Thoracic aorta (tissue), 2 donors: ENCODE measurements at places on chromosomes 6 and 20. TPM values are rescaled to one million over a fixed set of nuclear protein-coding genes. Genes with fewer than 3 reads are reported as not detected.

The PGC gene
- not detected for total RNA-seq

The SLC12A5 gene
- total RNA-seq: not detected

The ATAT1 gene
- 12.2 TPM for total RNA-seq

The ADGRB3 gene
- total RNA-seq: 2.4 TPM

The PTPRT gene
- total RNA-seq: not detected

The TCFL5 gene
- 6.2 TPM for total RNA-seq

The RAB44 gene
- 0.27 TPM for total RNA-seq

The KIF13A gene
- total RNA-seq: 79.3 TPM

GRCh38 chr6:39074486-39074885 is 25.9 kb downstream of the GLP1R start:
- DNase-seq: no peak
- H3K36me3 ChIP-seq: no peaks in the 10 kb centered on the region
- no peaks in the 10 kb centered on the region for H3K27me3 ChIP-seq
- H3K27ac ChIP-seq: no peak overlapping the region
- no peaks in the 10 kb centered on the region for H3K4me1 ChIP-seq

DNA sequence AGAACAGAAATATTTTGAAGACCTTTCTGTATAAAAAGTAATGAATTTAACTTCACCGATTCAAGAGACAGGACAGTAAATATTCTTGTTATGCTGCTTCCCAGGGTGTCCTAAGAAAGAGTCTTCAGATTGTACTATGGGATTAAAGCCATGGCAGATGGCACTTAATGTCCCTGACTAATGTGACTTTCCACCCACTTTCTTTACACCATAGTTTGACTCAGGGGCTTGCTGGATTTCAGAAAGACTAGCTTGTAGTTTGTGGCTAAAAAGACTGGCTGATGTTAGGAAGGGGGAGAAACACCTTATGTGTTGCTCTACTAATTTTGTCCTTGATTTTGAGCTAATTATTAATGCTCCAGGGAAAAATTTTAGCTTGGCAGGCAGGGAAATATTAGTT is 75.9 kb downstream of the UTRN start:
- no peak overlapping the region for H3K27ac ChIP-seq
- H3K27me3 ChIP-seq: no peaks in the 10 kb centered on the region
- H3K4me3 ChIP-seq: no peak overlapping the region
- no peak for DNase-seq

GRCh38 chr6:160333841-160334240 is 14.3 kb upstream of the SLC22A3 start:
- no peaks in the 10 kb centered on the region for H3K27me3 ChIP-seq
- no peak for DNase-seq
- H3K36me3 ChIP-seq: no peaks in the 10 kb centered on the region
- H3K4me3 ChIP-seq: no peak overlapping the region
- H3K27ac ChIP-seq: no peak overlapping the region

GRCh38 chr20:8602389-8603116 is 466.3 kb upstream of the PLCB4 start:
- H3K36me3 ChIP-seq: no peaks in the 10 kb centered on the region
- no peak for DNase-seq
- no peak overlapping the region for H3K27ac ChIP-seq

DNA sequence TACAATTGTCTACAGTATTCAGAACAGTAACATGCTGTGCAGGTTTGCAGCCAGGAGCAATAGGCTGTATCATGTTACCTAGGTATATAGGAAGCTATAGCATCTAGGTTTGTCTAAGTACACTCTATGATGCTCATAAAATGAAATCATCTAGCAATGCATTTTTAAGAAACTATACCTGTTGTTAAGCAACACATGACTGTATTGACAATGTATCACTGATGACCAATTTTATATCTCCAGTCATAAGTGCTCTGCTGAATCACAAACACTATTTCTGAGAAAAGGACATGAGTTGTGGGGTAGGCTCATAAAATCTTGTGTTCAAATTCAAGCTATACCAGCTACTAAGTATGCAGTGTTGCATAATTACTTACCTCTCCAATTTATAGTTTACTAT is 501.3 kb downstream of the CD109 start:
- H3K4me3 ChIP-seq: no peak overlapping the region
- no peak for DNase-seq
- H3K4me1 ChIP-seq: no peaks in the 10 kb centered on the region

- H3K27me3 ChIP-seq: no peaks in the 10 kb centered on the region
- H3K4me1 ChIP-seq: no peaks in the 10 kb centered on the region
- no peak overlapping the region for H3K4me3 ChIP-seq
- DNase-seq: no peak
- no peak overlapping the region for H3K27ac ChIP-seq
Measured at GRCh38 chr6:48141975-48142374, 31.0 kb upstream of the PTCHD4 start.

- H3K27ac ChIP-seq: peak overlapping the region; percentile 48
- H3K27me3 ChIP-seq: no peaks in the 10 kb centered on the region
- H3K4me3 ChIP-seq: no peak overlapping the region
- H3K4me1 ChIP-seq: peaks cover 15% of the 10 kb centered on the region
Measured at GRCh38 chr20:34581341-34582184, 23.0 kb downstream of the MAP1LC3A start.

- H3K36me3 ChIP-seq: no peaks in the 10 kb centered on the region
- no peaks in the 10 kb centered on the region for H3K27me3 ChIP-seq
- H3K4me3 ChIP-seq: no peak overlapping the region
- no peak overlapping the region for H3K27ac ChIP-seq
- no peaks in the 10 kb centered on the region for H3K4me1 ChIP-seq
Measured at GRCh38 chr6:45643126-45643525, 265.4 kb upstream of the SUPT3H start.

DNA sequence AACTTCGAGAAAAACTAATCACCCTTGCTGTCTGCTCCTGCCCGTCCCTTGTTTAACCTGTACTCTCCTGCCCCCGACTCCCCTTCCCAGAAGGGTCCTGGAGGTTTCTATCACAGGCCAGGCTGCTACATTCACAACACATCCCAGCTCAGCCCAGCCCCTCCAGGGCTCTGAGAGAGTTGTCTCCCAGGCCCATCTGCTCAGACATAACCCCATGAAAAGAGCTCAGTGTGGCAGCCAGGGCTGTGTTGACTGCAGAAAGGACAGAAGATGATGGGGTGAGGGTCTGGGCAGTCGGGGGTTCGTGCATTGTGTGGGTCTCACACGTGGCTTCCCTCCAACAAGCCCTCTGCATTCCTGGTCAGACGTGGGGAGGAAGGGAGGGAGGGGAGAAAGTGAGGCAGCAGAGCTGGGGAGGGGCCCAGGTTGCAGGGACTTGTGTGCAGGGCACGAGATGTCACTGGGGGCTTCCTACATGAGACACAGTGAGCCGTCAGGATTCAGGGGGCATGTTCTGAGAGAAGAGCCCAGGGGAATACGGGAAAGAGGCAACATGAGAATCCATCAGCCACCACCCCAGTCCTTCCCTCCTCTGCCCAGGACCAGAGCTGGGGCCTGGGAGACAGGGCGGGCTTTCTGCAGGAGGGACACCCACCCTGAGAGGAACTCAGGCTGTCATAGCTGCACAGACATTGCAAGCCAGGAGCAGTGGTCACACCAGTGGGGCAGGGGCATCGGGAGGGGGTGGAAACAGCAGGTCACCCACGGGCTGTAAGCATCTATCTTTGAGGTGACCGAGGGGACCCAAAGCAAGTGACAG is 372.9 kb downstream of the PREX1 start:
- H3K4me3 ChIP-seq: no peak overlapping the region
- H3K27me3 ChIP-seq: no peaks in the 10 kb centered on the region
- no peaks in the 10 kb centered on the region for H3K36me3 ChIP-seq

GRCh38 chr6:139568151-139568955 is 193.9 kb upstream of the CITED2 start:
- H3K27me3 ChIP-seq: no peaks in the 10 kb centered on the region
- no peak overlapping the region for H3K4me3 ChIP-seq
- no peak for DNase-seq

DNA sequence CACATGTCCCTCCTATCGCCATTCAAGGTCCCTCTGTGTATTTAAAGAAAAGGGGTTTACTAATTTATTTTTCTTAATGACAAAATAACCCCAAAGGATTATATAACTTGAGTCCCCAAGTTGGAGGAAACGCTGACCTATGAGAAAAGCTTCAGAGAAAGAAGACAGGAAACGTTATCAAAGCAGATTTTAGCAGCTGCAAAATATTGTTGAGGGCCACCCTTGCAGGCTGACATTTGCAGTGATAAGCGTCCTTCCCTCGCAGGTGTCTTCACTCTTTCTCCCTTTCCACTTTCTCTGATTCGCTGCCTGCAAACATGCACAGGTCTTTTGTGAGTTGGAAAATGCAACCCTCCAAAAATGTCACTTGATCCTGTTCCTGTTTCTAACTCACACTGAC is 103.2 kb upstream of the RIPOR2 start:
- no peaks in the 10 kb centered on the region for H3K4me1 ChIP-seq
- no peak for DNase-seq
- no peak overlapping the region for H3K4me3 ChIP-seq
- H3K27ac ChIP-seq: no peak overlapping the region

- H3K36me3 ChIP-seq: no peaks in the 10 kb centered on the region
- no peak overlapping the region for H3K27ac ChIP-seq
- H3K4me1 ChIP-seq: no peaks in the 10 kb centered on the region
- DNase-seq: no peak
- H3K27me3 ChIP-seq: no peaks in the 10 kb centered on the region
- H3K4me3 ChIP-seq: no peak overlapping the region
Measured at GRCh38 chr20:56223352-56223751, 25.2 kb upstream of the MC3R start.

GRCh38 chr6:127880429-127880828 is 20.4 kb downstream of the THEMIS start:
- H3K27me3 ChIP-seq: no peaks in the 10 kb centered on the region
- H3K27ac ChIP-seq: no peak overlapping the region
- DNase-seq: no peak
